ENCODE measurements at places on chromosomes 6 and 20.
A peak's percentile ranks its signal among the peaks of the same experiment; 100 is the strongest.

DNA sequence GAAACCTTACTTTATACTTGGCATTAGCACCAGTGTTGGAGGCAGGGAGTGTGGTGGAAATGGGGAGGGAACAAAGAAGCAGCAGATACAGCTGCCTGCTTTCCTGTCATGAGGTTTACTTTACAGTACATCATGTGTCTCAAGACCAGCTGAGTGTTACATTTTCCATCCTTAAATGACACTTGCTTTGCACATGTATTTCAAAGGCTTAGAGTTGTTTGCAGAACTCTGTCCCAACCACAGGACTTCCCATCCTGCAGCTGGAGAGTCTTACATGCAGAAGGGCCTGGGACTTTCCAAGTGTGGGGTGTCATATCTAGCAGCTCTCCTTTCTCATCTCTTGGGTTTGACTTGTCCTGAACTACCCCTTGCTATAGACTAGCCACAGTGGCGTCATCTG lies 395.9 kb downstream of the DHX35 start:
- DNase-seq: no peak

- no peak for DNase-seq
These were observed 306.4 kb downstream of the CD83 start for GRCh38 chr6:14423955-14424354.

DNA sequence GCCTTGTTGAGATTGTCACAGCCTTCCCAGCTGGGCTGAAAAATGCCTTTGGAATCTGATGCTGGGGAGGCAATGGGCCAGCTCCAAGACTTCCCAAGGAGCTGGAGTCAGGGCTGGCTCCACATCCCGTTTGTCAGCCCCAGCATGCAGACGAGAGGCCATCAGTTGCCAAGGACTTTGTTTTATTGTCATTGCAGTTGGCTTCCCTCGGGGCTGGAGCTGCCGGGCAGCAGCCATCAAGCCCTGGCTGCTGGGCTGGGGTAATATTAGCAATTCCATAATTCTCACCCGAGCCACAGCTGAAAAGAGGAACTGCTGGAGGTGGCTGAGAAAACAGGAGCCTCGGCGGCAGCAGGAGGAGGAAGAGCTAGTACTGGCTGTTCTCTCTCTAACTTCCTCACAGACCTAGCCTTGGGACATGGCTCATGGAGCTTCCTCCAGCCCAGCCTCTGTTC lies 182.5 kb downstream of the CDC5L start:
- DNase-seq: peak; percentile 75

GRCh38 chr20:56731476-56731875 lies 102.4 kb downstream of the TFAP2C start:
- DNase-seq: no peak

DNA sequence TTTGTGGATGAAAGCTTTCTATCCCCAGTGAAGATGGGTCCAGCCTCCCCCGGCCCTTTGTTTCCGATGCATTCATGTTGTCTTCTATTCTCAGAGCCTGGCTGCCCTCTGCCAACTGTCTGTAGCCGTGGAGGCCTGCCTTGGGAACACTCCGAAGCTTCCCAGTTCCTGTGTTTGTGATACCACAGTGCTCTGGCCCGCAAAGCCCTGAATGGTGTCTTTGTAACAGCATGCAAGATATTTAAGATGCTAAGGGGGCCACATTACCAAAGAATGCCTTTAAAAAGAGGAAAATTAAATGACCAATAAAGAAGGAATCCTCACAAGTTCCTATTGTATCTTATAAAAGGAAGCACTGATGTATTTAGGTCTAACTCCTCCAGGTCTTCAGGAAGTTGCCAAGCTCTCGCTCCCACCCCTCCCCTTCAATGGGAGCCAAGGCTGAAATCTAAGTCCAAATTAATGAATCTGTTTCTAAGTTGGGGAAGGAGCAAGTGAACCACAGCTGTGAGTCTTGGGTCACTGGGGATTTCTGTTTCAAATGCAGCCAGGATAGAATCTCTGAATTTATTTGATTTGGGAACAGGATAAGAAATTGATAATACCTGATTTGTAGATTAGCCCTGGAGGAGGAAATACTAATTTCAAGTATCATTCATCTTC lies 596.1 kb downstream of the QKI start:
- no peak for DNase-seq

GRCh38 chr20:59571551-59572314 lies 32.6 kb upstream of the PHACTR3 start:
- peak; percentile 76 for DNase-seq

DNA sequence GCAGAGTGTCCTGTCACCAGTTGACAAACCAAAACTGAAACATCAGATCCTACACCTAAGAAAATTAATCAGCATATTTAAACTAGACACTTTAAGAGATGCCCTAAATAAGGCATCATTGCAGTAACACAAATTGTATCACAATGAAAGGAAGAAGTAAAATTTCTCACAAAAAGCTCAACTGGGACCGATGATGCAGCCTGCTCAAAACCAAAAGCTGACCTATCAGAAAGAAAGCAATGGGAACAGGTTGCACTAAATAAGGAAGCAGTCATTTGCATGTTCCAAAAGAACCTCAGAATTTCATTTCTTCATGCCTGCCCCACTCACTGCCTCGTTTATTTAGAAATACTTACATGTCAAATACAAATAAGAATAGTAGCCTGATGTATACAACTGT lies 12.1 kb downstream of the HIVEP2 start:
- DNase-seq: no peak

GRCh38 chr6:41443616-41444525 lies 102.3 kb upstream of the FOXP4 start:
- peak; percentile 33 for DNase-seq

GRCh38 chr20:60052322-60052721 lies 94.1 kb downstream of the CDH26 start:
- DNase-seq: no peak

GRCh38 chr20:48752963-48753362 lies 74.8 kb downstream of the PREX1 start:
- DNase-seq: no peak

Measured in fibroblast of skin of right biceps (primary cell).